ENCODE measurements at places on chromosomes 1 and 21.
A peak's percentile ranks its signal among the peaks of the same experiment; 100 is the strongest.

DNA sequence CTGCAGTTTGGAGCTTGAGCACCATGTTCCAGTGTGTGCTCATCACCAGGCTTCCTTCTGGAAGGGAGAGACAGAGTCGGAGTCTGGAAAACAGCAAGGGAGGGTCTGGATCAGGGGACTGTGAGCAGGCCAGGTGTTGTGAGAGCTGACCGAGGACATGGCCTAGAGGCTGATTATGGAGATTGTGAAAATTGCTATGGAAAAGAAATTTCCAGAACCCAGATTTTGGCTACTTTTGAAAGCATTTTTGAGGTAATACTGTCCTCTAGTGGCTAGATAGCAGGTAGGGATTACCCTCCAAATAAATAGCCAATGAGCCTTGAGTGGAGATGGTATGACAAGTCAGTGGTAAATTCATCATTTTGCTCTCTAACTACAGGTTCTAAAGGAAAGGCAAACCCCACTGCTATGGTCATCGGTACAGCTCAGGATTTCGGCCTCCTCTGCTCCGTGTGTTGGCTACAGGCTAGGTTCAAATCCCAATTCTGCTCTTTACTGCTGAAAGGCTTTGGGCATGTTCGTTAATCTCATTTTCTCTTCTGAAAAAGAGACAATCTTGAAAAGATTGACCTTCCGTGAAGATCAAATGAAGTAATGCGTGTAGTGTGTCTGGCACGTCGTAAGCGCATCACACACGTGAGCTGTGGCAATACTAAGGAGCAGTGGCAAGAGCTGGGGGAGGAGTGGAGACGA lies 1.0 kb upstream of the HAO2 start:
- DNase-seq, result peak; percentile 71

DNA sequence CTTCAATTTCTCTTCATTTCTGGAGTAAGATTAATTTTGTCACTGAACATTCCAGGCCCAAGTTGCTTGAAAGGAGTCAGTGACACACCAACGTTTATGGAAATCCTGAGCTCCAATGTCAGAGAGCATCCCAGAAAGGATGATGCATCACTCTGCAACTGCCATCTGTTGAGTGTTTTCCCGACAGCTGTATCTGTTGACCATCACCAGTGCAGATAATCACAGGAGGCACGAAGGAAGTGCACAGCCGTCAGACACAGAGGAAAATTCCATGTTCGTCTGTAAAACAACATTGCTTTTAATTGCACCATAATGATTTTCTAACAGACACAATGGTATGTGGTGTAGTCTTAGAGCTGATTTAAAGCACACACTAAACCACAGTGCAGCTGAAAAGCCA lies 376.7 kb upstream of the ADGRL2 start:
- no peak for DNase-seq

GRCh38 chr1:31715873-31716220 lies 12.0 kb upstream of the COL16A1 start:
- peak; percentile 25 for DNase-seq

DNA sequence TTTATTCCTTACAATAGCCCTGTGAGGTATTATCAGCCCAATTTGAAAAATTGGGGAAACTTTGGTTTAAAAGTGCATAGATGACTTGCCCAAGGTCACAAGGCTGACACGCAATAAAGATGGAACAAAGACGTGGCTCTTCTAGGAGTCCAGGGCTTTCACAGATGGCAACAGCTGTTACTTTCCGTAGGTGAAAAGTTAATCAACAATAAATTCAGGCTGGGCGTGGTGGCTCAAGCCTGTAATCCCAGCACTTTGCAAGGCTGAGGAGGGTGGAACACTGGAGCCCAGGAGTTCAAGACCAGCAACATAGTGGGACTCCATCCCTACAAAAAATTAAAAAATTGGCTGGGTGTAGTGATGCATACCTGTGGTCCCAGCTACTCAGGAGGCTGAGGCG lies 87.8 kb upstream of the ATF3 start:
- no peak for DNase-seq

DNA sequence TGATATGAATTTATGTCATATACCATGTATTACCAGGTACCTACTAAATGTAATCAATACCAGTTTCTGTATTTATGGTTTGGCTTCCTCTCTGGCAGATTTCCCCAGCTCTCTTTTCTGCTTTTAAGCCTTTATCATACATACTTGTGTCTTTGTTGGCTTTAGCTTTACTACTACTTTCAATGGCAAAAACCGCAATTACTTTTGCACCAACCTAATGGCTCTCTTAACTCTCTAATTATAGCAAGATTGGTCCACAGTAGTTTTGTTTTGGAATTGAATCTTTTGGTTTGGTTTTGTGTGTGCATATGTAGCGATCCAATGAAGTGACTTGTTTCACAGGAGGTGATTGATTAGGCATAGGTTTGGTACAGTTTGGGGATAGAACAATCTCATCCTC lies 93.6 kb downstream of the ATG4C start:
- DNase-seq, result no peak

- no peak for DNase-seq
Measured at GRCh38 chr1:43982808-43983207, 3.8 kb downstream of the B4GALT2 start.
